ENCODE measurements at places on chromosomes 5 and 9.

- no peak for DNase-seq
Measured at GRCh38 chr5:24245821-24246220, 399.0 kb downstream of the CDH10 start.

DNA sequence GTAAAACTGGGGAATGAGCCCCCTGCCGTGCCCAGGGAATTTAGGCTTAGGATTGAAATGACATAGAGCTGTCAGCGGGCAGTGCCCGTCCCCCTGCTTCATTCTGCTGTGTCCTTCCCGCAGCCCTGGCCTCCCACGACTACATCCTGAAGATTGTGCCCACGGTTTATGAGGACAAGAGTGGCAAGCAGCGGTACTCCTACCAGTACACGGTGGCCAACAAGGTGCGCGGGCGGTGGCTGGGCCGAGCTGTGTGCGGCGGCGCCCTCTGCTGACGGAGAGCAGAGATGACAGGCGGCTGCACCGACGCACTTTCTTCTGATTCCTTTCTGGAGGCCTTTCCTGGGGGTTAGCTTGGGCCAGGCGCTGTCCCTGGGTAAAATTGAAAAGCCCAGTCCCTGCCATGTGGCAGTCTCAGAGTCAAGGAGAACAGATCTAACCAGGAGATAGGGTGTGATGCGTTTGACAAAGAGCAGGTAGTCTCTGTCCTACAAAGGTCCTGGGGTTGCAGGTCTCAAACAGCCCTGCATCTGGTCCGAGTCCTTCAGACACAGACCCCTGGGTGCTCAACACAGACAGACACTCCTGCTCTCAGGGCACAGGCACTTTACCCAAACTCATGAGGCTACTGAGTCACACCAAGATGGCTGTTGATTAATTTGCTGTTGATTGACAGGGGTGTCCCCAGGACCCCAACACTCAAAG is 26.8 kb upstream of the RPL26L1 start:
- peak; percentile 13 for DNase-seq

- no peak for DNase-seq
Measured at GRCh38 chr5:125584140-125584520, 837.7 kb upstream of the ZNF608 start.

DNA sequence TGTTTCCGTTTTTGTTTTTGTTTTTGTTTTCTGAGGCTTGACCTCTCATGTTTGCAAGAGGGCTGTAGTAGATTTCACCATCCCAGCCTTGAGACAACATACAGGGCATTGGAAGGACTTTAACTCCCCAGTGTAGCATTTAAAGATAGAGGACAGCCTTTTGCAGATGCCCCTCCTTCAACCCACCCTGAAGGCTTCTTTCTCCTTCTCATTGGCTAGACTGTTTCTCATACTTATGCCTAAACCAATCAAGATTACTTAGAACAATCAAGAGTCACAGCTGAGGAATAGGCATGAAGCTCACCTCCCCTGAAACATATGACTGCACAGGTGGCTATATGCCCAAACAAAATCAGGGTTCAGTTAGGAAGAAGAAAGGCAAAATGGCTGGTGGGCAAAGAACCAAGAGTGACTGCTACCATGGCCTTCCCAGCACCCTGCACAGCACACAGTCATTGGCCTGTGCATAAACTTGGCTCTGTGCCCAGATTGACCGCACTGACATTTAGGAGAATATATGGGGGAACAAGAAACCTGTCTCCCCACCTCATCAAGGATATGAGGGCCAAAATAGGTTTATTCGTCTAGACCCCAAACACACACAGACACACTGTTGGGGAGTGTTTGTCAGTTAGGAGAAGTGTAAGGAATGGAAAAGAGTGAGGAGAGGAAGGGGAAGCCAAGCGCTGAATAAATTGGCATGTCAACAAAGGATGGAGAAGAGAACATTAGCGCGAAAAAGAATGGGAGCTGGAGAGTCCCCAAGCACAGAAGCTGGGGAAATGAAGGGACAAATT is 137.3 kb upstream of the RANBP3L start:
- DNase-seq: no peak

DNA sequence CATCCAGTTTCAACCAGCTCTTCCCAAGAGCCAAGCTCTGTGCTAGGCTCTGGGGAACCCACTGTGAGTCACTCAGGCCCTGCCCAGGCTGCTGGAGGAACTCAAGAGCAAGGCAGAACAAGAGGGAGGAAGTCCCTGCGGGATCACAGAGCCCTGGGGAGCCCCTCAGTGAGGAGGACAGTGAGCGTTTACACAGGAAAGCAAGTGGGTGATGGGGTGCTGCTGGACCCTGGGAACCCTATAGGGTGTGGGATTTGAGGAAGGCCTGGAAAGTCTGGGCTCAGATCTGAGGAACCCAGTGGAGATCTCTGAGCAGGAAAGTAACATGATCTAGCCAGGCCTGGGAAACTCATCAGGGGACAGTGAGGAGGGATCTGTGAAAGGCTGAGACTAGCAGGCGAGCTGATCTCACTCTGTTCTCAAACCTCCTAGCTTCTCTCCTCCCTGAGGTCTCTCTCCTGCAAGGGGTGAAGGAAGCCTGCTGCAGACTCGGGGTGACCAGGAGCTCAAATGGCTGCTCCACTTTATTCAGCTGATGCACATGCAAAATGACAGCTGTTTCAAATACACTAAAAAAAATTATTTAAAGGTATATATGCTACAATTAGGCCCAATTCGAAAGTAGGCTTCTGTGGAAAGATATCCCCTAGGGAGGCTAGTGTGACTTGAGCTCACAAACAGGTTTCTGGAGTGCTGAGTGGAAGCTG is 70.0 kb downstream of the SHB start:
- no peak for DNase-seq

GRCh38 chr9:21554813-21555212 is 72.7 kb upstream of the IFNE start:
- DNase-seq: no peak

DNA sequence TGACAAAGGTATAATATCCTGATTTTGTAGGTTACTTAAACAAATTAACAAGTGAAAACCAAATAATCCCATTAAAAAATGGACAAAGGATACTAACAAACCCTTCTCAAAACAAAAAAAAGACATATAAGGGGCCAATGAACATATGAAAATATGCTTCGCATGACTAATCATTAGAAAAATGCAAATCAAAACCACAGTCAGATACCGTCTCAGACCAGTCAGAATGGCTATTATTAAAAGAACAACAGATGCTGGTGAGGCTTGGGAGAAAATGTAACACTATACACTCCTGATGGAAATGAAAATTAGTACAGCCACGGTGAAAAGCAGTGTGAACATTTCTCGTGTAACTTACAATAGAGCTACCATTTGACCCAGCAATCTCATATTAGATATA is 1542.2 kb upstream of the CDH9 start:
- DNase-seq: no peak

- DNase-seq: no peak
Measured at GRCh38 chr9:79377339-79377855, 194.4 kb upstream of the TLE4 start.

DNA sequence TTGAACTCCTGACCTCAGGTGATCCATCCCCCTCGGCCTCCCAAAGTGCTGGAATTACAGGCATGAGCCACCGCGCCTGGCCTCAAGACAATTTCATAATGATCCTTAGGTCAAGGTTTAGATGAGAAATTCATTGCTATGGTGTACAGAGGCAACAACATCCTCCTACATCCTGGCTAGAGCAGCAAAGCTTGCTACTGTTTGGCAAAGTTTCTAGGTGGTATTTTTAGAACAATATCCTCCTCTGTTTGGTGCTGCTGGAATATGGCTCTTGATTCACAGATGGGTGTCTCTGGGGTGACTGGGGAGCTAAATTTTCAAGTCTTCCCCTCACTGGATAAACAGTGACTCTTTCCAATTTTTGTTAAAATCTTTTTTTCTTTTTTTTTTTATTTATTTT is 30.6 kb downstream of the CRHBP start:
- DNase-seq: no peak

- DNase-seq: no peak
Measured at GRCh38 chr5:132679717-132680380, 6.1 kb downstream of the IL4 start.

- DNase-seq: no peak
Measured at GRCh38 chr5:172145870-172146747, 41.9 kb downstream of the STK10 start.

GRCh38 chr5:125409861-125410536 is 663.6 kb upstream of the ZNF608 start:
- DNase-seq: peak; percentile 40

GRCh38 chr5:69530561-69531405 is 29.2 kb upstream of the GTF2H2C start:
- no peak for DNase-seq

DNA sequence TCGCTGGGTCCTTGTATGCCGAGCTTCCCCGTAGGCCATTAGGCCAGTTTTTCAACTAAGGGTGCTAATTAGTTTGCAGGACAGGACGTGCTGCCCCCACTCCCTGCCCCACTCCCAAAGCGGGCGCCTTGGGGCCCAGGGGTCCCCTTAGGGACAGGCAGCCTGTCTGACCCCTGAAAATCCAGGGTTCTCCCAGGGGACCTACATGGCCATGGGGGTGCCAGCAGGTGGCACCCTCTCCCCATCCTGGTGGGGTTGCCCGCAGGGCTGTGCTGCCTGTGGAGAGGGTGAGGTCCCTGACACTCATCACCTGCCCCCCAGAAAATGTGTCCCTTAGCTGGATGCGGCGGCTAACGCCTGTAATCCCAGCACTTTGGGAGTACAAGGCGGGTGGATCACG is 8.5 kb upstream of the CCDC187 start:
- DNase-seq: no peak

DNA sequence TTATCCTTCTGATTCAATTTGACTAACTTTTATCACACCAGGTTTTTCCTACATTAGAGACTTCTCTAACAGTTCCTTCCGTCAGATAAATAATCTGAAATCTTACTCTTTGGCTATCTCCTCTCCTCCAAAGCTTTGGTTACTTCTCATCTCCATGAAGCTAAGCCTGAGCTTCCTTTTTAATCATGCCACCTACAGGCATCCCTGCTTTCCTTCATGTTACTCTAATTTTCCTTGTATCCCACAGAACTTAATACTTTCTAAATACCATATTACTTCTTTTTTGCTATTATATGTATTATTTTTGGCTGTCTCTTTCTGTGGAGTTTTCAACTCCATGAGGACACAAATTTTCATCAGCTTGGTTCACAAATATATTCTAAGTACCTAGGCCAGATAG is 49.7 kb downstream of the C9 start:
- DNase-seq: no peak

- DNase-seq: peak; percentile 7
Measured at GRCh38 chr9:129569502-129570449, 51.1 kb downstream of the C9orf50 start.

DNA sequence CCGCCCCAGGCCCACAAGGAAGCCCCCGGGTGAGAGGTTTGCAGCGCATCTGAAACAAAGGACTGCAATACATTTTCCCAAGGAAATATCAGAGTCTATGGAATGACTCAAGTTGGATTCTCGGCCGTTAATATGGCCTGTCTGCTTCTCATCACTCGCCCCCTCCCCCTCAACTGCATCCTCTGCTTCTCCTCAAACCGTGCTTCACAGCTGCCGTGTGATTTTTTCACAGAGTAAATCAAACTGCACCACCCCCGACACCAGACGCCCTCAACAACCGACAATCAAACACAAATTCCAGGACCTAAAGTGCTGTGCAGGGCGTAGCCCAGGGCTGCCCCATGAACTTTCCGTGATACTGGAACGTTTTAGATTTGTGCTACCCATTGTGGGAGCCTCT is 176.9 kb downstream of the ROR2 start:
- DNase-seq: no peak

- no peak for DNase-seq
Measured at GRCh38 chr9:99189887-99190596, 31.7 kb downstream of the ALG2 start.

DNA sequence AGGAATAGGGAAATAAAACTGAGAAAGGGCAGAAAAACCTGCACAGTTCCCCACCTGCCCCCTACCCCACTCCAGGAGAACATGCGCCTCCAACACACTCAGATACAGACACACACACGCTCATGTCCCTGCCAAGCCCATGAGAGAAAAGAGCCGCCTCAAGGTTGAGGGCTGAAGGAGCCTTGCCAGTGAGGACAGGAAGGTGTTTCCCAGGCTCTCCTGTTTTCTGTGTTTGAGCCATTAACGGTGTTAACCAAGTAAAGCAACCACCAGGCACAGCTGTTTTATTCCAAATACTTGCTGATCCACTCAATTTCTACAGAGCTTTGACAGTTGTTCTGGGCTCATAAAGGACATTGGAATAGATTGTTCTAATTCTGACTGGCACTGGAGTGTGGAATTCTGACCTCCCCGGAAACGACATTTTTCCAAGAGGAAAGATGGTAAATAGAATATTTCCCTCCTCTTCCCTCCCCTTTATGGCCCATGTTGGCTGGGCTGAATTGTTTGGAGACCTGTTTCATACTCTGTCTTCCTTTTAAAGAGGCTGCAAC is 238.0 kb downstream of the DMAC1 start:
- DNase-seq: no peak

DNA sequence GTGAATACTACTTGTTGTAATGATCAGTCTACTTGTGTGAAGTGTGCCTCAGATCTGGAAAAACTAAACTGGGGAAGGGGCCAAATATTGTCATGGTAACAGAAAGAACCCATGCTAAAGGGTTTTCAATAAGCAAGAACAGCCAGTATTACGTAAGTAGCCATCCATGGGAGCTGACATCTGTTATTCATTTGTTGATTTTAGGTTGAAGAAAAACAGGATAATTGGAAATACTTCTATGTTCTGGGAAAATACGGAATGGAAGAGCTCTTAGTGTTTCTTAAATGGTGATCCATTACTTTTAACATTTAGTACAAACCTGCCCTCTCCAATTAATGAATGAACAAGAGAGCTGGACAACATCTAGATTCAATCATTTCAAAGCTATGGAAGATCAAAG is 485.8 kb downstream of the NTRK2 start:
- no peak for DNase-seq

- DNase-seq: peak; percentile 31
Measured at GRCh38 chr9:34651876-34652601, at the start of gene IL11RA. TSS of gene IL11RA (plus strand) at chr9:34652185. CDS start at chr9:34655218, 3,033 bp downstream.

All from NCI-H510A treated with DMSO at 0.1 percent for 48 hours (cell line).